AG04450 (cell line): ENCODE measurements at places on chromosomes 16 and 17. TPM values are rescaled to one million over a fixed set of nuclear protein-coding genes. Genes with fewer than 3 reads are reported as not detected.

The CCL16 gene
- not detected in 2 replicates for polyA plus RNA-seq

The ANKFN1 gene
- polyA plus RNA-seq, result 0.04 and 0.05 TPM in 2 replicates

The NT5C gene
- 22.6 and 27.9 TPM in 2 replicates for polyA plus RNA-seq

The HS3ST3B1 gene
- 9.6 and 10.3 TPM in 2 replicates for polyA plus RNA-seq
